Stimulated activated CD8-positive, alpha-beta memory T cell treated with anti-CD3 and anti-CD28 coated beads, Interleukin-7, amount 100 ng/mL, for 1 hour (primary cell): ENCODE measurements at places on chromosomes 4 and X.

GRCh38 chr4:149999485-150000074 lies 78.7 kb upstream of the DCLK2 start:
- no peak for DNase-seq

DNA sequence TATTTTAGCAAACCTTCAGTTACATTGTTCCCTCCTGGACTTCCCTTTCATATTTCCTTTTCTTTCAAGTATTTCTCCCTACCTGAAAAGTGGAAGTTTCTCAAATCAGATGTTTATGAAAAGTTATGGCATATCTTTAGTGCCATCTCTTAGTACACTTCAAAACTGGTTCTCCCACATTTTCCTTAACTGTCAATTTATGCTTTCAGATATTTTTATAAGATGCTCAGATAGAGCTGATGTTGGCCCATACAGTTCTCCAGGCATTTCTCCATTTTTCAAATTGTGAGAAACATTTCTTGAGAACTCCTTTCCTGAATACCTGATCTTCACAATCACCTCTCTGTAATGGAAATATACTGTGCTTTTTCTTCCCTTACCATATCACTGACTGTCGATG lies 32.5 kb upstream of the AP1AR start:
- DNase-seq = no peak

- no peak for DNase-seq
Measured at GRCh38 chrX:155048977-155049619, 21.8 kb downstream of the CMC4 start.

DNA sequence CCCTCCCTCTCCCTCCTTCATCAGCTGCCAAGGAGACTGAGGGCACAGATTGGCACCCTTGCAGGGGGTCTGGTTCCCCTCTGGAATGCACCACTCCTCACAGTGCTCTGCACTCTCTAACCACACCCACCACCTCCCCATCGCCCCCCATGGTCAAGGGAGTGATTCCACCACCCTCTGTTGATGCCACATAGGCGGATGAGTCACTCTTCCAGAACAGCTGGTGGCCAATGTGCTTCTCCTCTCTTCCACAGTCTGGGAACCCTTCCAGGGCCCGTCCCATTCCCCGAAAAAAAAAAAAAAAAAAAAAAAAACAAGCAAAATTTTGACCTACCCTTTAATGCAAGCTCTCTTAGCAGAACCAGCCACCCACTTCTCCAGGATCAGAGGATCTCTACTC lies 341.3 kb upstream of the KLF3 start:
- no peak for DNase-seq

GRCh38 chr4:98976716-98977115 lies 18.8 kb upstream of the METAP1 start:
- DNase-seq = no peak

- no peak for DNase-seq
Measured at GRCh38 chr4:154877110-154877760, 96.2 kb downstream of the RBM46 start.
